ENCODE measurements at places on chromosomes 7 and 10. TPM values are rescaled to one million over a fixed set of nuclear protein-coding genes. Genes with fewer than 3 reads are reported as not detected.

The PPA1 gene
- 375 TPM for total RNA-seq

The ZPBP gene
- not detected for total RNA-seq

The STRIP2 gene
- 0.15 TPM for total RNA-seq

The FBXL13 gene
- 4.2 TPM for total RNA-seq

GRCh38 chr7:82602066-82602465 is 158.5 kb upstream of the CACNA2D1 start:
- no peak for DNase-seq

DNA sequence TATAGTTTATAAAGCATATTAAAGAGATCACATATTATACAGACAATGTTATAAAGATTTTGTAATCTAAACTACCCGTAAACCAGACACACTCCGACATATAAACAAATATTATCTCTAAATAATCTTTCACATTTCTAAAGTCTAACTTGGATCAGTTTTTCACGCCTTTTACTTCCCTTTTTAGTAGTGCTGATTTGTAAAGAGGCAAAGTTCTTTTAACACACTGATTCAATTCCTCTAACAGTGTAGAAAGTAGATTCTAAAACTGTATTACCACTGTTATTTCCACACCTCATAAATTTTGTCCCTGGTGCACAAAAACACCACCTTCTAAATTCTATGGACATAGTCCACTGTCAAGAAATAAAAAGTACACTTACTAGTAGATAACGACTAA is 230.9 kb downstream of the DOCK4 start:
- no peak for DNase-seq

Measured in Karpas-422 (cell line).